ENCODE measurements at places on chromosomes 6 and 20. TPM values are rescaled to one million over a fixed set of nuclear protein-coding genes. Genes with fewer than 3 reads are reported as not detected.

Gene CLPSL1
- not detected for total RNA-seq

Gene PLCB4
- 37.4 TPM for total RNA-seq

Gene MTFR2
- total RNA-seq, result 18.6 TPM

Gene C20orf141
- not detected for total RNA-seq

Gene MSH5
- total RNA-seq, result 30.4 TPM

Gene MROH8
- 0.43 TPM for total RNA-seq

Gene NT5E
- 145 TPM for total RNA-seq

Gene CCDC170
- 0.06 TPM for total RNA-seq

Gene COMMD7
- 62.1 TPM for total RNA-seq

Gene QRSL1
- 6.9 TPM for total RNA-seq

Gene TXNDC5
- 317 TPM for total RNA-seq

Gene ERVFRD-1
- not detected for total RNA-seq

Gene BMP6
- 0.29 TPM for total RNA-seq

Gene HCRTR2
- total RNA-seq, result not detected

Gene RNASET2
- 57.7 TPM for total RNA-seq

Gene RIMS1
- 0.58 TPM for total RNA-seq

Gene OPRM1
- not detected for total RNA-seq

Gene RAET1L
- 3.1 TPM for total RNA-seq

Gene SYCP2L
- 3.4 TPM for total RNA-seq

Gene UBD
- total RNA-seq, result 4.3 TPM

Gene OGFRL1
- 34.0 TPM for total RNA-seq

Gene ID1
- 237 TPM for total RNA-seq

Gene MTCH1
- total RNA-seq, result 235 TPM

Gene AGER
- 1.4 TPM for total RNA-seq

Gene GPX5
- not detected for total RNA-seq

Gene TPBG
- total RNA-seq, result 25.7 TPM

Gene MUC22
- total RNA-seq, result 0.06 TPM

Gene ZC2HC1B
- total RNA-seq, result not detected

Gene BPIFA1
- total RNA-seq, result not detected

Gene LY6G6C
- not detected for total RNA-seq

Gene ISM1
- total RNA-seq, result 0.06 TPM

Gene GRM4
- not detected for total RNA-seq

Gene GPR63
- total RNA-seq, result 0.98 TPM

Gene SYNGAP1
- 2.3 TPM for total RNA-seq

Gene NOX3
- not detected for total RNA-seq

Gene WFDC11
- not detected for total RNA-seq

Gene OVOL2
- total RNA-seq, result 1.6 TPM

Gene MEI4
- 0.06 TPM for total RNA-seq

Gene WFDC12
- total RNA-seq, result not detected

Gene TMEM170B
- total RNA-seq, result 0.92 TPM

Gene SLC32A1
- not detected for total RNA-seq

Gene ARFGEF2
- total RNA-seq, result 20.5 TPM

Gene FAM229B
- total RNA-seq, result 3.3 TPM

Gene FKBP1C
- 0.58 TPM for total RNA-seq

Gene CST1
- not detected for total RNA-seq
